Left ventricle myocardium superior (tissue), 1 donor: ENCODE measurements at places on chromosomes 13 and 19.
A peak's percentile ranks its signal among the peaks of the same experiment; 100 is the strongest.

GRCh38 chr13:113224486-113224885 is 15.1 kb downstream of the CUL4A start:
- peak; percentile 76 for DNase-seq

GRCh38 chr19:1907563-1908363 is 2.6 kb downstream of the ADAT3 start:
- no peak for DNase-seq

- no peak for DNase-seq
Observed at GRCh38 chr19:6451583-6452222, 7.9 kb downstream of the SLC25A23 start.

GRCh38 chr19:41341669-41342490 is 11.8 kb downstream of the TGFB1 start:
- DNase-seq: no peak

DNA sequence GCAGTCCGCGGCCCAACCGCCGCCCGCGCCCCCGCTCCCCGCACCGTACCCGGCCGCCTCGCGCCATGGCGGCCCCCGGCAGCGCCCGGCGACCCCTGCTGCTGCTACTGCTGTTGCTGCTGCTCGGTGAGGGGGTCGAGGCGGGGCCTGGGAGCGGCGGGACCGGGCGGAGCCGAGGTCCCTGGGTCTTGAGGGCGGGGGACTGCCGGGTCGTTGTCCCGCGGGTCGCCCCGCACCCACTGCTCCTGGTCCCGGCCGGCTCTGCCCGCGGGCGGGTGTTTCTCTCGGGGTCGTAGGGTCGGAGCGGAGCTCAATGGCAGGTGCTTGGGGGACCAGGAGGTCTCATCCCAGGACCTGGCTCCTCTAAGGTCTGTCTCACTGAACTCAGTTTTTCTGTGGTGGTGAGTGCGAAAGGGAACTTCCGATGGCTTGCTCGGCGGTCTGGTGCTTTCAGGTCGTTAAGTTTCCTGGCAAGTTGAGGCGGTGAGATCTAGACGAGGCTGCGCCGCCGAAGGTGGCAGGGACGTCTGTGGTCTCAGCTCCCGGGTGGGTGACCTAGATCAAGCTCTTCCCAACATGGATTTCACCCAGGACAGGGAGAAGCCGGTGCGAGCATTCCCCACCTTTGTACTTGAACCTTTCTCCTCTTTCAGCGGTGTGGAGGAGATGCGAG is 467 bp downstream of the LAMP1 start:
- DNase-seq: no peak
